Germinal center (tissue), 1 donor: ENCODE measurements at places on chromosomes 1 and 21.

- DNase-seq: no peak
These were observed 5.0 kb downstream of the DENND1B start for GRCh38 chr1:197770243-197770642.

GRCh38 chr21:42624095-42624790 lies 29.2 kb upstream of the PDE9A start:
- no peak for DNase-seq

DNA sequence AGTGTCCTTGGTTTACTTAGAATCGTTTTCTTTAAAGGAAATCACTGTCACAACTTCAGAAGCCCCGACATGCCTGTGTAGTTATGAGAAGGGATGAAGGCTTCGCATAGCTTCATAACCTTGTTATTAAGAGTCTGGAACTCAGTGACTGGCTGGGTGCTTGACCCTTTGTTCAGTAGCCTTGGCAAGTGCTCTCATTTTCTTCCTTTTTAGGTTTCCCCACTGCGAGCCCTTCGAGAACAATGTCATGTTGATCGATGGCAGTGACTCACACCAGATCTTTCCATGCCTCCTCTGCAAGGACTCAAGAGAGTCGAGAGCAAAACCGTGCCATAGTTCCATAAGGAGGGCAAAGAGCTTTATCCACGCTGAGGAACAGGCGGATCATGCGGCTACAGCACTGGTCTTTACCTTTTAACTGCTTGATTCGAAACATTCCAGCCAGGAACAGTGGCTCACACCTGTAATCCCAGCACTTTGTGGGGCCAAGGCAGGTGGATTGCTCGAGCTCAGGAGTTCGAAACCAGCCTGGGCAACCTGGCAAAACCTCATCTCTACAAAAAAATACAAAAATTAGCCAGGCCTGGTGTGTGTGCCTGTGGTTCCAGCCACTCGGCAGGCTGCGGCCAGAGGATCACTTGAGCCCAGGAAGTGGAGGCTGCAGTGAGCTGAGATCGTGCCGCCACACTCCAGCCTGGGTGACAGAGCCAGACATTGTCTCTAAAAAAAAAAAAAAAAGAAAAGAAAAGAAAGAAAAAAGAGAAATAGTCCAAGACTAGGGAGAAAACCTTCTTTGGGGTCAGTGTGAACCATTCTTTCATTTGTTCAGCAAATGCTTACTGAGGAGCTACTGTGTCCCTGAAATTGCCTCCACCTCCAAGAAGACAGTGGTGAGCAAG lies 95.4 kb upstream of the ERRFI1 start:
- no peak for DNase-seq

DNA sequence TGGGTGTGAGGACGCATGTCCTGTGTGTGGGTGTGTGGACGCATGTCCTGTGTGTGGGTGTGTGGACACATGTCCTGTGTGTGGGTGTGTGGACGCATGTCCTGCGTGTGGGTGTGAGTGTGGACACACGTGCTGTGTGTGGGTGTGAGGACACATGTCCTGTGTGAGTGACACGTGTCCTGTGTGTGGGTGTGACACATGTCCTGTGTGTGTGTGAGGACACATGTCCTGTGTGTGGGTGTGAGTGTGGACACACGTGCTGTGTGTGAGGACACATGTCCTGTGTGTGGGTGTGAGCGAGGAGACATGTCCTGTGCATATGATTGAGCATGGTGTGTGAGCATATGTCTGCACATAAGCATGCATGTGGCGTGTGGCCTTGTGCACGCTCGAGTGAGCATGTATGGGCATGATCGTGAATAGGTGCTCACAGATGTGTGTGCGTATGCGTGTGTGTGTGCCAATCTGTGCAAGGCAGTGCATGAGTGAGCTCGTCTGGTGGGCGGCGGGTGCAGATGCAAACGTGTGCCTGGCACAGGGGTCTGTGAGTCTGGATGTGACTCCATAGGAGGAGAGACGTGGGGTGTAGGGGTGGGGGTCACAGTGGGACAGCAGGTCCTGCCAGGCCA lies 25.3 kb downstream of the MEGF6 start:
- DNase-seq: no peak

DNA sequence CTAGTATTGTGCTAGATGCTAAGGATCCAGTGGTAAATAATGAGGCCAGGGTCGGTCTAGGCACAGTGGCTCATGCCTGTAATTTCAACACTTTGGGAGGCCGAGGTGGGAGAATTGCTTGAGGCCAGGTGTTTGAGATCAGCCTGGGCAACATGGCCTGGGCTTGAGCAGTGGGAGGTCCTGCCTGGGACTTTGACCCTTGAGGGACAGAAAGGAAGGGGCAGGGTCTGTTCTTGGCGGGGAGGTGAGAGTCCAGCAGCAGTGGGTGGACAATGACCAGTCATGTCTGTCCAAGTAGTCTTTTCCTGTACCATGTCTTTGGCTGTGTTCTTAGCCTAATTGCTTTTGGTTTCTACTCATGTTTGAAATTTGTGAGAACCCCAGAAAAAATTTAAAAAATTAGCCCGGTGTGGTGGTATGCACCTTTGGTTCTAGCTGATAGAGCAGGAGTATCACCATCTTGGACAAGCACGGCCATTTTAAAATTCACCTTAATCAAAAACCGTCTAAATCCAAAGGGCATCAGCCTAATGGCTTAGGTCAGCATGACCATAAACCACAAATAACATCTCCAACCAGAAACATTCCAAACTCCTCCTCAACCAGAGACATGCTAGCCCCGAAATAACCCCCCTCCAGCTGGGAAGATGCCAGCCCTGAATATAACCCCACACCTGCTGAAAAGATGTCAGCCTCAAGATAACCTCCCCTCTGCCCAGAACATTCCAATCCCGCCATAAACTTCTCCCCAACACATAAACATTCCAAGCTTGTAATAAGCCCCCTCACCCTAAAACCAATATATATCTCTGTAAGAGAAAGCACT lies 6.8 kb upstream of the AK2 start:
- no peak for DNase-seq

- no peak for DNase-seq
These were observed 31.6 kb upstream of the C1orf146 start for GRCh38 chr1:92186081-92186480.

- DNase-seq: no peak
These were observed 60.4 kb downstream of the DNTTIP2 start for GRCh38 chr1:93818570-93818959.
